Epithelial cell of prostate (primary cell): ENCODE measurements at places on chromosomes 7 and 10.

GRCh38 chr10:31087011-31087410, 55.3 kb upstream of the ZNF438 start:
- DNase-seq: no peak

GRCh38 chr10:72277340-72277995, 3.7 kb downstream of the DDIT4 start:
- DNase-seq: no peak

GRCh38 chr10:104622598-104623209, 18.4 kb upstream of the SORCS3 start:
- DNase-seq: no peak

GRCh38 chr7:78528964-78529363, 730.4 kb downstream of the PHTF2 start:
- no peak for DNase-seq

DNA sequence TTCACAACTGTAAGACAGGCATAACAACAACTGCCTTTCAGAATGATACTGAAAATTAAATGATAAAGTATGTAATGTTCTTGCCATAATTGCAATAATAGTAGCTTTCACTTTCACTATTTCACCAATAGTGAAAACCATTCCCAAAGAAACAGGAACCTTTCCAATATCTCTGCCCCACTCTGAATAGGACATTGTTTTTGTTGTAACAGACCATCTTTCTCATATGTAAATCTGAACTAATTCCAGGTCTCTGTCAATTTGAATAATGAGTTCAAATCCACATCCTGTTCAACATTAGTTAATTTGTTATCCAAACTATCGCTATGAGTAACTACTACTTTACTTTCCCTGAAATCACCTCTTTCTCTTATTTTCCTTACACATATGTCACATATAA, 148.0 kb downstream of the LRRN3 start:
- no peak for DNase-seq

DNA sequence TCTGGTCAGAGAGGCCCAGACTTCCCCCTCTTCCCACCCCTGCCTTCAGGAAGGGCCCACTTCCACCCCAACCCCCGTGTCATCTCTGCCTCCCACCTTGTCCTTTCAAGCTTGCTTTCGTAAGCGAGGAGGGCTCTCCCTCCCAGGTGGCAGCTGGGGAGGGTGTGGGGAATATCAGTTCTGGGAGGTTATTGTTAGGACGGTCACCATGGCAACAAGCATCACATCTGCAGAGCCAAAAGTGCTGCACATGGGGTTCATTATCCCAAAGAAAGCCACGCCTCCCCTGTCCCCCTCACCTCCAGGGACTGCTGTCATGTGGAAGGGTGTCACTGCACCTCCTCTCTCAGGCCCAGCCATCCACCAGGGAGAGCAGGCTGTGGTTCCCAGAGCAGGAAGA, 2.6 kb upstream of the CAMK2B start:
- DNase-seq: no peak

DNA sequence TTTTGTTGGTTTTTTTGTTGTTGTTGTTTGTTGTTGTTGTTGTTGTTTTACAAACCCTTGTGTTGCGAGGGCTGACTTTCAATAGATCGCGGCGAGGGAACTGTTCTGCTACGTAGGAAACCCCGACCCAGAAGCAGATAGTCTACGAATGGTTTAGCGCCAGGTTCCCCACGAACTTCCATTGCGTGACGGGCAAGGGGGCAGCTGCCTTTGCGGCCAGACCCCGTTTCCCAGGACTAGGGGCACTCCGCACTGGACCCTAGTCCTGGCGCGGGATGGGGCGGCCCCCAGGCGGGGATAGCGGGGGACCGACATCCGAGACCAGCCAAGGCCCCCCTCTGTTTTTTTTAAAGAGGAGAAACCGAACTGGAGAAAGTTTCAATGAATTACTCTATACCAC, 119.6 kb downstream of the LRRTM3 start:
- DNase-seq: no peak
